Naive thymus-derived CD8-positive, alpha-beta T cell (primary cell): ENCODE measurements at places on chromosomes 4 and X.

DNA sequence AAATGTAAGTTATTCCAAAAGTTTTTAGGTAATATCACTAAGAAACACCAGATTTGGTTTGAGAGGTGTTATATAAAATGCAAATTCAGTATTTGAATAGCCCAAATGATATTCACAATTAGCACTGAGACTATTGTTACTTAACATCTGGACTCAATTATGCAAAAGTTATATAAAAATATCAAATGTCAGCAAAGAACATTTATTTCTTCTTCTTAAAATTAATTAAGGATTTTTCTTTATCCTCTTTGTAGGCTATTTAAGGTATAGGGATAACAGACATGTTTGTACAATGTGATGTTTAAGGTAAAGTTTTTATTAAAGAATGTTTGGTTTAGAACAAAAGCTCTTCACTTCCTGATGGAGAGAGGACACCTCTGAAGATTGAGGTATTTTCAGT lies 63.3 kb upstream of the GK2 start:
- no peak for DNase-seq

DNA sequence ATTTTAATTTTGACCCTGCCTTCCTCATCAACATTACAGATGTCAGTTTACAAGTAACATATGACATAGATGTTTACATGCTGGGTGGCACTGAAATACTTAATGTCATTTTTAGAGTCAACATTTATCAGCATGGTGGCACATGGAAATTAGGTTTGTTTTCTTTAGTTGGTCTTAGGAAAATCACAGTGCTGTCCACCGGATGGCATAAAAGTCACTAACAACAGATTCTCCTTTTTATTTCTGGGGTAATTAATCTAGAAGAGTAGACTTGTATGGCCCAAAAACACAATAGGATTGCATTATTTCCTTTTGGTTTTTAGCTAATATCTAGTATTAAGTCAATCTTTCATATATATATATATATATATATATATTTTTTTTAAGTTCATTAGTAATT lies 88.6 kb upstream of the HHIP start:
- DNase-seq: no peak

DNA sequence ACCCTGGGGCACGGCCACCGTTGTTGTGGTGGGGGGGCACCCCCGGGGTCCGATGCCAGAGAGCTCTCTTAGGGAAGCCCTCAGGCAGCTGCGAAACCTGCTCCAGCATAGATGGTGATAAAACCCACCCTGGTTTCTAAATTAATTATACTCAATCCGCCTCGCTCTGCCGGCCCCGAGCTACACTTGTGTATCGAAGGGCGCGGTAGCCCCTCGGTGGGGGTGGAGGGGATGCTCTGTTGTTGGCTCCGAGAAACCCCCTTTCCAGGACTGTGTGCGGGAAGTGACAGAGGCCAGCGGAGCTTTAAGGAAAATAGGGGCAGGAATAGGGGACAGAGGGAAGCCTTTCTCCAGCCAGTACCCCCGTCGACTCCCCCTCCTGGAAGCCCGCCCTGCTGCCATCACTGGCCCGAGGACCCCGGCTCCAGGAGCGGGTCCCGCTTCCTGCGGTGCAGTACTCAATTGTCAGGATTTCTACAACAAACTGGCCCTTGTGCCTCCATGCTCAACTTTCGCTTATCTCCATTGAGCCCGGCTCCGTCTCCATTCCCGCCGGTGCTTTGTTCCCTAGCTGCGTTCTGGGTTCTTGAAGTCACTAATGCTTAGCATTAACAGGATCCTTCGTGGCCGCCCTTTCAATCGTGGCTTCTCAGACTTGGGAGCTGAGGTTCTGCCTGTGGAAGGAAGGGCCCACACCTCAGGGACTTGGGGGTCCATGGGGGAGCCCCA lies 408.2 kb downstream of the BCOR start:
- no peak for DNase-seq

- DNase-seq: no peak
Measured at GRCh38 chrX:107447642-107448041, 1.8 kb upstream of the FRMPD3 start.

DNA sequence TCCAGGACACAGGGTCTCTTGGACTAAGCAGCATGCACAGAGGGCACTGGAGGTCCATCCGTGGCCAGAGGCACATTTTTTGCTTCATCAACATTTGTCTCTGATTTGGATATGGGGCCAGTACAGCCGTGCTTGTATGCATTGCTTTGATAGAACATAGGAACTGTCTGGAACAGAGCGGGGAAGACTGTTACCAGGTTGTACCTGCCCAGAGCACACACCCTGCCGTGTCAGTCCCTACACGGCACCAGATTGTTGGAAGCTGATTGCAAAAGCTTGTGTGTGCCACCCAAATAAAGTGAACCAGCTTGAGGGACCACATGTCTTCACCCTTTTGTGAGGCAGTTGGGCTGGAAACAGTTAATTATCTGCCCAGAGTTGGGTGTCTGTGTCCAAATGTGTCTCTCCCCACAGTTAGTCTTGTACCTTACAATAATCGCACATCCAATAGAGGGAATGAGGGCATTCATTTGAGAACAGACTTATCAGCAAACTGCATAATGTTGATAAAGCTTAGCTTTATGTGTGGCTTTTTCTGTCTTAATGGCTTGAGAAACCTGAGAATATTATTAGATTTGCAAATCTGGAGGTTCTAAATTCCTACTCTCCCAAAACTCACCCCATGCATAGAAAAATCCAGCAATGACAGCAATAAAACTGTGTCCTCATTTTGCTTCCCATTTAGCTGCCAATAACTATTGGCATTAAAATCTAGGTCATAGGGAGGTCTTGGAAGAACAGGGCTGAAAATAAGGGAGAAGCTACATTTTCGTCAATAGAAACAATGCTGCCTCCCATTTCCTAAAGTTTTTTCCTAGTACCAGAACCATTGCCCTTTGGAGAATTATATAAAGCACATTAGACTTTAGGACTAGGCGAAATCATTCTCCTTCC lies 21.2 kb downstream of the KLF3 start:
- no peak for DNase-seq

- no peak for DNase-seq
Measured at GRCh38 chr4:4787421-4787820, 72.0 kb upstream of the MSX1 start.

DNA sequence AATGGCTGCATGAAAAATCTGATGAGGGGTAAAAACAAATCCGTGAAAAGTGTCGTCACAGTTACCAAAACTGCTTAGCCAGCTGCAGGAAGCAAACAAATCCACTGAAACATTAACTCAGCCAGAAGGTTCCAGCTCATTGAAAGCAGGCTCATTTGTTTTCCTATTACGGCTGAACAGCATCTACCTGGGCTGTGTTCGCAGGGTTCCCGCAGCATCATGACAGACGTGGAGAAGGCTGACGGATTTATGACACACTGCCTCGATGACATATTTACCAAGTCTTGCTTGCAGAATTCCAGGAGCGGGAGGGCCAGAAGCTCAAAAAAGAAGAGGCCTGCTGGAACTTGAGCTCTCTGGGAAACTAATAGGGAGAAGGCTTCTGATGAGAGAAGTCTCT lies 781.1 kb downstream of the RAB28 start:
- no peak for DNase-seq

- no peak for DNase-seq
Measured at GRCh38 chr4:18111081-18111480, 89.5 kb upstream of the LCORL start.

GRCh38 chr4:188190461-188190860 lies 51.2 kb downstream of the TRIML1 start:
- DNase-seq: no peak

DNA sequence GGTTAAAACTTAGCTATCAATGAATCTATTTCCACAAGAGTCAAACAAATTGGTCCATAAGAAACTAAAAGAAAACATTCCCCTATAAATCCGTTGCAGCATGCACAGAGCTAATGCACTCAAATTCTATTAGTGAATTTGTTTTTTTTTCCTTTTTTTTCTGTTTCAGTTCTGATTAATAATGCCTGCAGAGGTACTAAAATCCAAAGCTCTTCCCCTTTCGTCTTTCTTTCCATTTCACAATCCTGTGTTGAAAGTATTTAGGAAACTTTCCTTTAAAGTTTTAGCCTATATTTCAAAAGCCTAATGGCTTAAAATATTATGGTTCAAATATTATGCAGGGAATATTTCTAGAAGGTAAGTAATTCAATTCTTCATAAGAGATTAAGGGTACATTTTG lies 45.9 kb upstream of the VEGFD start:
- DNase-seq: no peak

DNA sequence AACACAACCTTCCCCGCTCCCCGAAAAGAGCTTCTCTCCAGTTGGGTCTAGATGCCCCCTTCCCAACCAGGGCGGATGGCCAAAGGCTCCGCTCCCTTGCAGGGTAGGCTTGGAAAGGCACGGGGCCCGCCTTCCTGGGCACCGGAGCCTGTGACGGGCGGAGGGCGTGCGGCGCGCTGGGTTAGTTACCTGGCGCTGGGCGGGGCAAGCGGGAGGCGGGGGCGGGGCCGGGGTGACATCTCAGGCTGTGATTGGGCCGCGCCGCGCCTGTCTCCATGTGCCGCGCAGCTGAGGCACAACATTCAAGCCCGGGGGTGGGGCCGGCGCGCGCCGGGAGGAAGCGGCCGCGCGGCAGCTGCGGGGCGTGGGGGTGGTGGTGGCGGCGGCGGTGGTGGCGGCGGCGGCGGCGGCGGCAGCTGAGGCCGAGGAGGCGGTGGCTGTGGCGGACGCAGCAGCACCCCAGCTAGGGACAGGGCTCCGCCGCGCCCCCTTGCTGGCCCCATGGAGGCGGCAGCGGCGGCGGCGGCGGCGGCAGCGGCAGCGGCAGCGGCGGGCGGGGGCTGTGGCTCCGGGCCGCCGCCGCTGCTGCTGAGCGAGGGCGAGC lies at the start of gene REPS2:
REPS2 (plus strand) TSS at position 298 of the 604 bp plus-strand sequence; CDS start at position 502, 204 bp downstream.
- DNase-seq: peak; percentile 53

DNA sequence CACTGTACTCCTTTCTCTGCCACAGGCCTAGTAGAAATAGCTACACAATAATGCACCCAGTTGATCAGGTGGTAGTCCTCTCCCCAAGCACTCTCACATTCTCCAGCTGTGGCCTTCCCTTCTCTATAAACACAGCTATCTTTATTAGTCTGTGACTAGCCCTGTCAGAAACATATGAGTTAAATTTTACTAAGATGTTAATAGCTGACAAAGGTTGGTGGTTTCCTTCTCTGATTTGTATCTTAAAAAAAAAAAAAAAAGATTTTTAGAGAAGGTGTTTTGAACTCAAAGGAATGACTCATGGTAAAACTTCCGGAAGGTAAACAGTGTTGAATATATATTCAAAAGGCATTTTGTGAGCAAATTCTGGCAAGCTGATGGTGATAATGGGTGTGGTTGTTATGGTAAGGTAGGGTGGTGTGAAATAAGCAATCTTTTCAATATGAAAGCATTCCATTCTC lies 327.4 kb downstream of the PPP3CA start:
- peak; percentile 38 for DNase-seq
